Mucosa of descending colon (tissue), 3 donors: ENCODE measurements at places on chromosomes 13 and 19. TPM values are rescaled to one million over a fixed set of nuclear protein-coding genes. Genes with fewer than 3 reads are reported as not detected.

The POGLUT2 gene
- 1.7 TPM for total RNA-seq

The ZBTB7A gene
- 115 TPM for total RNA-seq

The C1QTNF9 gene
- total RNA-seq, result not detected

The CRYL1 gene
- total RNA-seq, result 106 TPM

The C2CD4C gene
- 0.65 TPM for total RNA-seq

The PCDH8 gene
- 0.38 TPM for total RNA-seq

The GAPDHS gene
- not detected for total RNA-seq
